ENCODE measurements at places on chromosomes 11 and 22.

- peak; percentile 61 for DNase-seq
Measured at GRCh38 chr22:29071261-29072045, 1.4 kb upstream of the KREMEN1 start.

DNA sequence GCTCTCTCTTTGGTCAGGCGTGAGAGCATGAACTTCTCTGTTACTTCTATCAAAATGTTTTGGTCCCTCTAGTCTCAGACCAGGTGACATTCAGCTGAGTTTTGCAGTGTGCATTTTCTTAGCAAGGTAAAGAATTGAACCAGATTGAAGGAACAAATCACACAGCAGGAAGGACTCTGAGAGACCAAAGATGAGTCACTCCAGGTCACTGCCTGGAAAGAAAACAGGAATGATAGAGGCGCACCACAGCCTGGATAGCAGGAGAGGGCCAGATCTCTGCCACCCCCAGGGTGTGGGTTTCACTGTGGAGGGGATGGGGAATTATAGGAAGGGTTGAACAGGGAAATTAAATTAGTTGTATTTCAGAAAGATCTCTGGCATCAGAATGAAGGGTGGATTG is 788.3 kb downstream of the NTM start:
- no peak for DNase-seq

DNA sequence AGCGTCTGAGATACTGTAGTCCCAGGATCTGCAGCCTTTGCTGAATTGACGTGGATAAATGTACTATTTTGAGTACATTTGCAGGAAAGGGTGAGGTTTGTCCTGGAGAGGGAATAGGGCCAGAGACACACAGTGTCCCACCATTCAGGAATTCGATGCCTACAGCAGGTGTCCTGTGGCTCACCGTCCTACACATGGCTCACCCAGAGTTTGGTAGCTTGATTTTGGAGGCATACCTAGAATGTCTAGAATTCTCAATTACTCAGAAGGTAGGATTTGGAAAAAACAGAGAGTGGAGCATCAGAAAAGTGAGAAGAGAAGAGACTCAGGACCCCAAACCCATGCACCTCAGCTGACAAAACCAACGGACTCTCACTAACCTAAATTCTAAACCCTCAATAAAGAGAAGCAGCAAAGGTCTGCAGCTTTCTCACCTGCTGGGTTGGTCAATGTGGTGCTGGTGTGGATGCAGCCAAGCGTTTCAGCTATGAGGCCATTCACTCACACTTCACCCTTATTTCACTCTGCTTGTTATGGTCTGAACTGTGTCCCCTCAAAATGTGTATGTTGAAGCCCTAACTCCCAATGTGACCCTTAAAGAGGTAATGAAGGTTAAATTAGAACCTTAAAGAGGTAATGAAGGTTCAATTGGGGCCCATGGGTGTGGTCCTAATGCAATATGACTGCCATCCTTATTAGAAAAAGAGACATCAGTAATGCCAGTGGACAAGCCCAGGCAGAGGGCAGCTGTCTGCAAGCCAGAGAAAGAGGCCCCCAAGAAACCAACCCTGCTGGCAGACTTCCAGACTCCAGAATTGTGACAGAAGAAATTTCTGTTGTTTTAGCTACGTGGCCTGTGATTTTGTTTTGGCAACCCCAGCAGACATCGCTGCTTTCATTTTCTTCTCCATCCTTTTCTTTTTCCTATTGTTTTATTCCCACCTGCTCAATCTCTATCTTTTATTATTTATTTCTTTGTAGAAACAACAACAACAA is 187.8 kb downstream of the SNX19 start:
- no peak for DNase-seq

- peak; percentile 37 for DNase-seq
Measured at GRCh38 chr22:26565889-26566288, 24.0 kb downstream of the TPST2 start.

- DNase-seq = no peak
Measured at GRCh38 chr11:76284161-76284560, 77.9 kb upstream of the WNT11 start.

DNA sequence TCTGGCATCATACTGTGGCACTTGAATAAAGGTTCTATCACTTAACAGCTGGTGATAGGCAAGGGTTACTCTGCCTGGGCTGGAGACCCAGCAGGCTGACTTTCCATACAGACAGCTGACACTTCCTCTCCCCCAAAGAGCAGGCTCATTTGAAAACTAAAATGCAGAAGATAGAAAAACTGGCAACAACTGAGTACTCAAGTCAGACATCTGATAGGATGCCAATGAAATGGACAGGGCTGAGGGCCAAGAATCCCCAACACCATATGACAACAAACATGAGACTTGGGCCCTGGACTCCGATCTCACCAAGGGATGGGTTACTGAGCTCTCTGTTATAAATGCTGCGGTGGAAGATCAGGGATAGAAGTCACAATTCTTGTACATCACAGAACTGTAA is 237.2 kb downstream of the LRRC4C start:
- no peak for DNase-seq

- DNase-seq = peak; percentile 53
Measured at GRCh38 chr11:22920939-22921565, 60.8 kb upstream of the CCDC179 start.

DNA sequence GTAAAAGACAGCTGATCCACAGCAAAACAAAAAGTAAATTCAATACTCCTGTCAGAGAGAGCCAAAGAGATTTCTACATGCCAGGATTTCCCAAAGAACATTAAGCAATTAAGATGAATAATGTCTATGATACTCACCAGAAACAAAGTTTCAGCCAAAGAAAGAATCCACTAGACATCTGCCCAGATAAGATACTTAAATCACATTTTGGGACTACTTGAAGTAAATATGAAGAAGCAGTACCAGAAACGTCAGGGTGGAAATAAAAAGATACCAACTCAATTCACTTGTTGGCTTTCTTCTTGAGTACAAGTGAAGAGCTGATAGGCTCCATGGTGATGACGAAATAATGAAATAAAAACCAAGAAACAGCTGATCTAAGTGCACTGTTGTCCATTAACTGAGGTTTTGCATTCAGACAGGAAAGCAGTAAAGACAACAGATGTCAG is 31.6 kb upstream of the ARHGAP32 start:
- no peak for DNase-seq

DNA sequence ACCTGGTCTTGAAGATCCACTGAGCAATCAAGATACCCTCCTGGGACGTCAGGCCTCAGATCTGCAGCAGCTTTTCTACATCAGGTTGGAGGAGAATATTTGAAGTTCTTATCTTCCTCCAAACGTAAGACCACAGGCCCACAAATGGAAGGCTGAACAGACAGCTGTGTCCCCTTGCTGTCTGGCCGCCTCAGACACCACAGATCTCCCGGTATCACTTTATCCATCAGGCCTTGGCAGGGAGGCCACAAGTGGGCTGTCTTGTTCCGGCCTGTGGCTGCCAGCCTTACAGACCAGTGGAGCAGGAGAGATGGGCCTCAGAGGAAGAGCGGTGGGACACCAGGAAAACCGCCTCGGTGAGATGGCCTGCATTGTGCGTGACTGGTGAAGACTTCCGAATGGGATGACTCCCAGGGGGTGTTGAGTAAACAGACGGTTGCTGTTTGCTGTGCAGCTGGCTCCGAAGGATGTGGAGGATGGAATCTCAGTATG is 15.9 kb downstream of the UBASH3B start:
- DNase-seq = peak; percentile 75

- no peak for DNase-seq
Measured at GRCh38 chr11:64718780-64719124, 4.2 kb downstream of the NRXN2 start.

DNA sequence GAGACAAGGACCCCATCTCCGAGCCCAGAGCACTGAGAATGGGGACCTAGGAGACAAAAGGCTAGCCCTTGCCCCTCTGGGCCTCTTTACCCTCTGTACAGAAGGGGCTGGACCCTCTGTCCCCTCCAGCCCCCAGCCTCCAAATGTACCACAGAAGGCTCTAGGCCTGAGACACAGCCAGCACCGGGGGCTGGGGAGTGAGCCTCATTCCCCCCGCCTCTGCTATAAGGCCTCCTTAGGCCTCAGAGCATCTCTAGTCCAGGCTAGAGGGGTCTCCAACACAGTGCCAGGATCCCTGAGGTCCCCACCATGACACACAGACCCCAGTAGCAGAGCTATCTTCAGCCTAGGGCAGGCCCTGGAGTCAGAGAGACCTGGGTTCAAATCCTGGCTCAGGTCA is 4.8 kb downstream of the SMTN start:
- no peak for DNase-seq

GRCh38 chr11:93477684-93478234 is 65.4 kb downstream of the SMCO4 start:
- DNase-seq = no peak

- DNase-seq = peak; percentile 60
Measured at GRCh38 chr11:123577081-123577598, 77.3 kb downstream of the SCN3B start.

DNA sequence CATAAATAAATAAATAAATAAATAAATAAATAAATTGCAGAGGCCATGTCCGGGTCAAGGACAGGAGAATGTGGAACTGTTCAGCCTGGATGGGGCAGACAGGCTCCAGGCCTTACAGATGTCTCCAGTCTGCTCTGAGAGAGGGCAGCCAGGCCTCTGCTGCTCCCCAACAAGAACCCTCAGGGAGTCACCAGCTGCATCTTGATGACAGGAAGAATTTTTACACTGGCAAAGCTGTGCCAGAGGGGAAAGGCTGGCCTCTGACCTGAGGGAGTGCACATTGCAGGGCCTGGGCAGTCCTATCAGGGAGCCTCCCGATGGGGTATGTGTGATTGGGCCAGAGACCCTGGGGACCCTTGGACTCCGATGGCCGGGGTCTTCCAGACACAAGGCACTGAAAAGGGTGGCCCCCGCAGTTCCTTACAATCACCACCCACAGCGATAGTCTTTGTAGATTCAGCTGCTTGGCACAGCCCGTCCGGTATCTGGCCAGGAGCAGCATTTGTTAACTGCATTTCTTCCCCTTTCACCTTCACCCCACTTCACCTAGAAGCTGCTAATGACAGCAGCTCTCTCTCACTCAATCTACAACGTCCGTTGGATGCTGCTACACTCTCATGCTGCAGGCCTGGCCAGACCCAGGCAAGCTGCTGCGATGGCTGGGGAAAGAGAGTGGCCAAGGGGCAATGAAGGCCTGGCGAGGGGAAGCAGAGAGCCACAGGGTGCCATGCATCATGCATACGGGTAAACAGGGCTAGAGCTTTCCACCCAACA is 8.1 kb downstream of the MOGAT2 start:
- no peak for DNase-seq

- DNase-seq = peak; percentile 47
Measured at GRCh38 chr22:29269731-29270474, 1.8 kb downstream of the EWSR1 start.

GRCh38 chr11:77508019-77508418 is 34.1 kb upstream of the PAK1 start:
- no peak for DNase-seq

GRCh38 chr11:1167256-1167655 is 9.5 kb downstream of the MUC5AC start:
- DNase-seq = no peak

GRCh38 chr11:126543691-126544090 is 188.2 kb downstream of the ST3GAL4 start:
- no peak for DNase-seq

GRCh38 chr11:71284525-71285092 is 32.2 kb upstream of the SHANK2 start:
- DNase-seq = no peak

- peak; percentile 66 for DNase-seq
Measured at GRCh38 chr11:48007677-48008076, 27.3 kb downstream of the PTPRJ start.

DNA sequence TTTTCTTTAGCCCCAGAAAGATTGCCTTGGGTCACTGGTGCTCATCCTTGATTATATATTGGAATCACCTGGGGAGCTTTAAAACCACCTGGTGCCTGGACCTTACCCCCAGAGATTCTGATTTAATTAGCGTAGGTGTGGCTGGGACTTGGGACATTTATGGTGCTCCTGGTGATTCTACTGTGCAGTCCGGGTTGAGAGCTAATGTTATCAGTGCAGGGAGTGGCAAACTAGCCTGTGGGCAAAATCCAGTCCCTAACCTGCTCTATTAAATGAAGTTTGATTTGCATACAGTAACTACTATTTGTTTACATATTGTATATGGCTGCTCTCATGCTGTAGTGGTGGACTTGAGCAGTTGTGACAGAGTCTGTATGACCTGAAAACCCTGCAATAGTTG is 134.0 kb upstream of the SORL1-AS1 start:
- DNase-seq = no peak

GRCh38 chr22:44574640-44575380 is 76.8 kb upstream of the RTL6 start:
- no peak for DNase-seq

- DNase-seq = peak; percentile 34
Measured at GRCh38 chr11:44878711-44879110, 72.0 kb downstream of the TP53I11 start.

- DNase-seq = no peak
Measured at GRCh38 chr11:66904981-66905521, 48.2 kb downstream of the LRFN4 start.

- DNase-seq = no peak
Measured at GRCh38 chr11:24406980-24407379, 89.9 kb upstream of the LUZP2 start.

DNA sequence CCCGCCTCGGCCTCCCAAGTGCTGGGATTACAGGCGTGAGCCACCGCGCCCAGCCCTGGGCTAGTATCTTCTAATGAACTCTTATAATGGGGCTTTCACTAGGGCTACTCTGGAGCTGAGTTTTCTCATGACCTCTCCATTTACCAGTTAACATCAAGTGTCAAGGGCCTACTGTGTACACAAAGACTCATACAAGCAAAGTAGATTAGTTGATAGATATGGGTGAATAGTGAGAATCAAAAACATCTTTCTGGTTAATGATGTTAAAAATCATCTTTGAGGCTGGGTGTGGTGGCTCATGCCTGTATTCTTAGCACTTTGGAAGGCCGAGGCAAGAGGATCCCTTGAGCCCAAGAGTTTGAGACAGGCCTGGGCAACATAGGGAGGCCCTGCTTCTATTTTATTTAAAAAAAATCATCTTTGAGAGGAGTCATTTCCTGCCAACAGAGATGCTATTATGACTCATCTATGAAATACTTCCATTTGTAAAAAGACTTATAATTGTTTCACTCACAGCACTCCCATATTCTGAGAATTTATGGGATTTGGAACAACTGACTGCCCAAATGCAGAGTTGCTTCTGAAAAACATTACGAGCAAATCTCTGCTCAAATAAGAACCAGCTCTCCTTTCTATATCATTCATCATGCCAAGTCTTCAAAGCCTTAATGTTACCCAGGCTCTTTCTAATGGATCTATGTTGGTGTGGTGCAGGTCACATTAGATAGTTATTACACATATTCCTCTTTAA is 57.0 kb downstream of the GDPD4 start:
- no peak for DNase-seq
